ENCODE measurements at places on chromosomes 11 and 22.

DNA sequence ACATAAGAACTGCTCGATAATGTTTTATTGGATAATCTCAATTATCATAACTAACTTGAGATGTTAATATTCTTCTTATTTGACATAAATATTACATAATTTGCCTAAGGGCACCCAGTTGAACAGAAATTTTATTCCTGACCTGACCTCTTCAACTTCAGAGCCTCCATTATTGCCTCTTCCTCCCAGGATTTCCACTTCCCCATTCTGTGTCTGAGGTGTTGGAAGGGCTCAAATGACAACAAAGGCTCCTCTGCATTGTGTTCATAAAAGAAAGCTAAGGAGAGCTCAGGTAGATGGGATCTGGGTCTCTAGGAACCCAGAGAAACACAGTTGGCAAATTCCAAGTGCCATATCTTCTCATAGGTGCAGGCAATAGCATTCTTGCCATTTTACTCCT lies 61.2 kb upstream of the ARHGAP20 start:
- DNase-seq = no peak

DNA sequence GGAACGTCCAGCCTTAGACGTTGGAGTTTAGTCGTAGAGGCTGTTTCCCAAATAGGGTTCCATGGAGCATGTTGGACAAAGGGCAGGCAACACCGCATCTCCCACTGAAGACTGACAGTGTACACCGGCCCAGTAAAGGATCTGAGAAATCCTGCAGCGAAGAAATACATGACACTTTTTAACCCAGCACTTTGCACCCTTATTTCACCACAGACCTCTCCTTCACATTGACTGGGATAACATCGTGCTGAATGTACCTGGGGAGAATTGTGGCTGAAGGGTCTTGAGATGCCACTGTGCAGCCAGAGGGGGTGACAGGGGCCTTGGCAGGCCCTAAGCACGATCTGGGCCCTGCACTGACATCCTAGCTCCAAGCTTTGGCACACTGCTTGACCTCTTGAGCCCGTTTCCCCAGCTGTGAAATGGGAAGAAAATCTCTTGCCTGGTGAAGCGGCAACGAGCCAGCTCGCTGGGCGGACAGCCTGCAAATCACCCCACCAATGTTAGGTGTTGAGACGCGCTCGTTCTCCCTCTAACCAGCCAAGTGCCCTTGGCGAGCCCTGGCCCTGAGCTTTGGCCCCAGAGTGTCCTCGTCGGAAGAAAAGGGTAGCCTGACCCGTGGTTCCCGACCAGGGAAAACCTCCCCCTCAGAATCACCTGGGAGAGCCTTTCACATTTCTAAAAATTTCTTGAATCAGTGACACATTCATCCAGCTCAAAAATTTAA lies 13.4 kb downstream of the CD5 start:
- no peak for DNase-seq

- no peak for DNase-seq
Observed at GRCh38 chr11:42201603-42202148, 742.2 kb upstream of the LRRC4C start.

- DNase-seq = no peak
Observed at GRCh38 chr11:3036419-3036818, 20.8 kb downstream of the CARS1 start.

DNA sequence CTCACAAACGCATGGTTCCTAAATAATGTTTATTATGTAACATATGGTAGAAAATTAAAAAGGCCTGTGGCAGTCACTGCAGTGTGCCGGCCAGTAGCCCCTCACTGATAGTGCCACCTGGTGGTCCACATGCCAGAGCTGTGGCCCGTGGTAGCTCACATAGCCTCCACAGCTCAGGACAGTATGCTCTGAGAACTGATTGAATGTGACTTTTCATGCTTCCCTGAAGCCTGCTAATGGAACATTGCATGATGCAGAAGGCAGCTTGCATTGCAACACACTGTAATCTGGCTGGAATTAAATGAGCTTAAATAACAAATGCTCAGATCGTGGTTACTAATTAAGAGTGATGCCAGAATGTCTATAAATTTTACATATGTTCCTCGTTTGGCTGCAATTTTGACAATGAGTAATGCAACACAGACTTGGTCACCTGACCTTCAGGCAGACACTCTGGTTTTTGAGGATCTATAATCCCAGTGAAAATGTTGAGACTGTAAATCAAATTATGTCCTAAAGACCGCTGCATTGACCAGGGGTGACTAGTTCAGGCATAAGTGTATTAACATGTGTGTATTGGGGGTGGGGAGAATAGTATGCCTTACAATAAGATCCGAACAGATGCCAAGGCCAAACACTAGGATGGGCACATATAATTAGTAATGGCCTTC lies 566.4 kb downstream of the METTL15 start:
- no peak for DNase-seq

GRCh38 chr11:119727523-119728151 lies 1.4 kb downstream of the NECTIN1 start:
- DNase-seq = peak; percentile 29

DNA sequence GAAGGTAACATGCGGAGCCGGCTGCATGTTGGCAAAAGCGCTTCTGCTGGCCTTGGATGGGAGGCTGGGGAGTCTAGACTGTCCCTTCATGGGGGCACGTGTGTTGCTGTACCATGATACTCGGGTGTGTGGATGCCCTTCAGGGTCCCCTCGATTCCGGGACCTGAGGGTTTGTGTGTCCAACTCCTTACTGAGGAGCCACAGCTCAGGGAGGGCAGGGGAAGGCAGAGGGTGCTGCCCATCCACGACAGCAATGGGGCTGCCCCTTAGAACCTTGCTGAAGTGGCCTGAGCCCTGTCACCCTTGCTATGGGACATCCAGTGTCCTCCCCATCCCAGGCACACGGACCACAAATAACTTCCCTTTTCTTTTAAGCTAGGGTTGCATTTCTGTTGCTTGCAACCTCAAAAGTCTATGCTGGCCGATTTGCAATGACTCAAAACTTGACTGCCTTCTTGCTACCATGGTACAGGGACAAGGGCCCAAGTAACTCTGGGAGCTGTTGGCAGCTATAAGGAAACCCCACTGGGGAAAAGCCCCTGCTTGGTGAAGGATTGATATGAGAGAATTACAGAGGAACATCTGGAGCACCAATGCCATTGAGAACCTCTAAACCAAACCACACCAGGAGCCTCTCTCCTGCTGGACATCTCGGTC lies 43.8 kb downstream of the RTL6 start:
- no peak for DNase-seq

DNA sequence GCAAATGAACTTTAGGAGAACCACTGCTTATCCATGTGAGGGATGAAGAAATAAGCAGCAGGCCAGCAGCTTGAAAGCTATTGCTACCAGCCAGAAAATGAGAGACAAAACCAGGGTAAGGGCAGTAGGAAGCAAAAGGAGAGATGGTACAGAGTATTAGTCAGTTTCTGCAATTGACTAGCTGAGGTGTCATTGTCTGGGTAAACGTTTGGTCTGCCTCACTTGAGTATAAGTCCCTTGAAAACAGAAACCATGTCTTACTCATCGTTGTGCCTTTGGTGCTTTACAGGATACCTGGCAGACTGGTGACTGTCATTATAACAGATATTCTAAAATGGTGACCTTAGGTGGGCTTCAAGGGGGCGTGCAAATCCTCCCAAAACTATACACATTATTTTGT lies 63.9 kb upstream of the USP47 start:
- DNase-seq = no peak

GRCh38 chr22:46178755-46179505 lies 28.6 kb downstream of the PPARA start:
- no peak for DNase-seq

- DNase-seq = no peak
Observed at GRCh38 chr11:79025097-79025496, 415.7 kb downstream of the TENM4 start.

- no peak for DNase-seq
Observed at GRCh38 chr22:26487996-26488395, 4.3 kb downstream of the SRRD start.

DNA sequence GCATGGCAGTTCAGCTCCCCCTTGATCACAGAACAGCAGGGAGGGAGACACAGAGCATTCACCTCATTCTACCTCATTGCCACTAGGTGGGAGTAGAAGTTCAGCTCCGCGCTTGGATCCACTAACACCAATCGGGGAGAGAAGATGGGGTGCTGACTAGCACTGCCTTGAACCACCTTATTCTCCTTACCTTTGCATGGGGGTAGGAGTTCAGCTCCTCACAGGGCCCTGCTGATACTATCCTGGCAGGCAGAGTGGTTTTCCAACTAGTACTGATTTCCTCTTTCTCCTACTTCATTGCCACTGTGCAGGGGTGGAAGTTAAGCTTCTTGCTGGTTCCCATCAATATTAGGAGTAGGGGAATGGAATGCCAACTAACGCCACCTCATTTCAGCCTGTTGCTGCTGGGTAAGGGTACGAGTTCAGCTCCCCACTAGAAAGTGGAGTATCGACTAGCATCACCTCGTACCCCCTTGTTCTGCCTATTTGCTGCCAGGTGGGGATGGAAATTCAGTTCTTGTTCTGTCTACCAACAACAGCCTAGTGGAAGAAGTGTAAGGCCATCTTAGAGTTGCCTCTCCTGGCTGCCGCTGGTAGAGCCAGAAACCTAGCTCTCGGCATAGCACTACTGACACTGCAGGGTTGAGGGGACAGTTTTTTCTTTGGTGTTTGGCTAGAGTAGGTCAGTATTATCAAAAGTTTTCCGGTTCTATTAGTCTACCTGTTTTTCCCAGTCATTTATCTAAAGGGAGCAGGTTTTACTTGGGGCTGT lies 550.9 kb upstream of the CCDC90B start:
- peak; percentile 61 for DNase-seq

GRCh38 chr22:40410272-40410671 lies 39.9 kb downstream of the SGSM3 start:
- DNase-seq = no peak

DNA sequence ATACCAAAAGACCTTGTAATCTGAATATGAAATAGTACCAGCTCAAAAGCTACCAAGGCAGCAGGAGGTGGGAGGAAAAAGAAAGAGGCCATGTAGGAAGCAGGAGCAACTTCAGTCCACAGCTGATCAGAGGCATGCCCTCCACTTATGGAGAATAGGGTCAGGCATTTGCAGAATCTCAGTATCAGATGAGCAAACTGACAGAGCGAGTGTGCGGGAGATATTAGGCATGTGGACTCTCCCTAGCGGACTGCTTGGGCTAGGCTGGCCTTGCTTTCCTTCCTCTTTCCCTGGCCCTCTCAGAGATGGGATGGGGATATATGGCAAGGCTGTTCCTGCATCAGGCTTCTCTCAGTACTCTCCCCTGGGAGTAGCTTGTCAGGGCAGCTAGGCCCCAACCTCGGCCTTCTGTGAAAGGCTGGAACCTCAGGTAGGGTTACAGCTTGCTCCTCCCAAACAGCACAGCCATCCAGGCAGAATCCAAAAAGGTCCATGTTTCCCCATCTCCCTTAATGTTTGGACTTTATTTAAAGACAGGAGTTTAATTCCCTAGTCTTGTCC lies 37.0 kb downstream of the ETS1 start:
- no peak for DNase-seq

DNA sequence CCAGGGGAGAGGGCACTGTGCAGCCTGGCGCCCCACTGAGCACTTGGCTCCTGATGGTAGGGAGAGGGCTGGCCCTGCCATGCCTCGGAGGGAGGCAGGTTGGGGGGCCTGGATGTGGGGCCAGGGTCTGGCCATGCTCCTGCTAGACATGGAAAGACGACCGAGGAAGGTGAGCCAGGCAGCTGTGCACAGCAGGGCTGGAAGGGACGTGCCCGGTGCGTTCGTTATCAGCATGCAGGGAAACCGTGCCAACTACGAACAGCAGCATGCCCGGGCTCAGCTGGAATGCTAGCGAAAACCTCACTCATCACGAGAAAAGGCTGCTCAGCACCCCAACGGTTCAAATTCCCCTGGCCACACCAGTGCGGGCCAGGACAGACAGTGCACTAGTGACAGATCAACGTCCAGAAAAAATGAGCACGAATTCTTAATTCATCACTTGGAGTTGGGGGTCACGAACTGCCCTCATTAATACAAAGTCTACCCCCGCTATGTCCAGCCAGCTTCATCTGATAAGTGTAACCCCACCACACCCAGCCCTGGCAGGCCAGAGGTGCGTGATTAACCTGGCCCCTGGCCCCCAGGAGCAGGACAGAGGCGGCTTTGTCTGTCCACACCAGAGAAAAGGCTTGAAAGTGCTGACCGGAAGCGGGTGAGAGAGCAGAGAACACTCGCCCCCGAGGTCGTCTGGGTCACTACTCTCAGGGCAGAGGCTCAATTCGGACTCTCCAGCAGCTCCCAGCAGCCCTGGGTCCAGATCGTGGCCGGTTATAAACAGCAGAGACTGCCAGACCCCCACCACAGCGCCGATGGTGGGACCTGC lies 84.2 kb downstream of the CELSR1 start:
- DNase-seq = no peak

- DNase-seq = no peak
Observed at GRCh38 chr11:114281388-114281956, 14.7 kb upstream of the NNMT start.

- no peak for DNase-seq
Observed at GRCh38 chr11:112290493-112290850, 29.8 kb upstream of the PLET1 start.

GRCh38 chr22:47230741-47231140 lies 468.3 kb downstream of the TBC1D22A start:
- DNase-seq = no peak

DNA sequence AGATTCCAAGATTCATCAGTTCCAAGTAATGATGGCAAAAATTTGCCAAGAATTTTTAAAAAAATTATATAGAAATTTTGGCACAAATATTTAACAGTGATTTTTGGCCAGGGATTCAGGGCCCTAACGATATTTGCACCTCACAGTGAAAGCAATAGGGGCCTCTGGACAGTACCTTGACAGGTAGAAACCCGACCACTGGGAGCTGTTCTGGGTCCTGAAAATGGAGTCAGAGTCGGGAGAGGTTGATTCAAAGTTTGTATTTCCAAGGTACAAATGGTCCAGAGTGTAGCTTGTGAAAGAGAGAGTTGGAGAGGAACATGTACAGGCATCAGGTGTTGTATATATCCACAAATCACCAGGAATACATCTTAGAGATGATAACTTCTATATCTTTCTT lies 41.6 kb downstream of the MRGPRX2 start:
- DNase-seq = no peak

DNA sequence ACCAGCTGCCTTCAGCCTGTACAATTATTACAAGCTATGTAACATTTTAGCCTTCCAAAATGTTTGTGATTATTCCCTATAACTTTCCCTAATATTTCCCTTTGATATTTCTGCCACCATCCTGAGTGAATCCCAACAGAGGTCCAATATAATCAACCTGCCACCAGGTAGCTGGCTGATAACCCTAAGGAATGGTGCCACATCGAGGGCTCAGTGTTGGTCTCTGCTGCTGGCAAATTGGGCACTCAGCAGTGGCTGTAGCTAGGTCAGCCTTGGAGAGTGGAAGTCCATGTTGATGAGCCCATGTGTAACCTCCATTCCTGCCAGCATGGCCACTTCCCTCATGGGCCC lies 121.2 kb downstream of the ZNF280B start:
- no peak for DNase-seq

DNA sequence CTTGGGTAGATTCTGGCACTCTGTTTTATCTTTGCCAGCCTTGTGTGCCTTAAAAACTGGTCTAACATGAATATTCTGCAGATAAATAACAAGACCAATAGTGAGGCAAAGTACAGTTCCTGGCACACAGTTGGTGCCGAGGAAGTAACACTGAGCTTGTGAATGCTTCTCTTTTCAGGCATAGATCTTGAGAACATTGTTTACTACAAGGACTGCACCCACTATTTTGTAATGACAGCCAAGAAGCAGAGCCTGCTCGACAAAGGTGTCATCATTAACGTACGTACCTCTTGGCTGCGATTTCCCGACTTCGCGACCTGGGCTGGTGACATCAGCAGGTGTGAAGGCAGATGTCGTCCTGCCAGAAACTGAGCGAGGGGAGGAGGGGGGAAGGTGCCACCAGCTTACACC lies 105.7 kb downstream of the MICAL2 start:
- no peak for DNase-seq

GRCh38 chr11:66510990-66511339 lies 530 bp downstream of the BBS1 start:
- no peak for DNase-seq
